ENCODE measurements at places on chromosomes 3 and 15.

GRCh38 chr3:39707314-39707909 lies 102.0 kb upstream of the MYRIP start:
- DNase-seq: no peak

- no peak for DNase-seq
Observed at GRCh38 chr15:74783072-74783807, 1.4 kb downstream of the CSK start.

DNA sequence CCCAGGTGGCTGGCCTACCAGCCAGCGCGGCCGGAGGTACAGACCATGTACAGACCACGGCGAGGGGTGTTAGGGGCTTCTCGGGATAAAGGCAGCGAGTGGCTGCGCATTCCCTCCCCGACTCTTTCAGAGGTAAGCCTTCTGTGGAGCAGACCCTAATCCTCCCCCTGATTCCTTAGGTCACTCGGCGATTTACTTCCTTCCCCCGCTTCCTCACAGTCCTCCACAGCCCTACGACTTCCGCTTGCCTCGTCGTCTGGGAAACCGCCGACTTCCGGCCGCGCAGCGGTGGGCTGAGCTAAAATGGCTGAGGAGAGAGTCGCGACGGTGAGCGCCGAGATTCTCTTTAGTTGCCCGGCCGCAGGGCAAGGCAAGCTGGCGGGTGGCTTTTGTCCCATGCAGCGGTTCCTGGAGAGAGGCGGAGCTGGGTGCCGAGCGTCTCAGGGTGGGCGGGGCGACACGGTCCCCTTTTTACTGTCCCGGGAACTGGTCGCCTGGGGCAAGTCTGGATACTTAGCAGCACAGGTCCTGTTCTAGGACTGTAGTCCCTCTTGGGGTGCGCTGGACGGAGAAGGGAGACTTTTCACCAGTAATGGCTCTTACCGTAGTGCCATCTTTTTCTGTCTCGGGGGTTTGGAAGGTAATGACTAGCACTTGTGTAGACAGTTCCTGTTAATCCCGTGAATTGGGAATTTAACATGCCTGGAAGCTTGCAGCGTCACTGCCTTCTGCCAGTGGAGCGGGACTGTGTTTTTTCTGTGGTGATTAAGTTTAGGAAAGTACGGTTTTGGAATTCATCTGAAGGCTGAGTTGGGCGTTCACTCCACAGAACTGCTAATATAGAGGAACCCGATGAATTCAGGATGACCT lies at the start of the genes BBS4 and HIGD2B:
BBS4 (plus strand) TSS at position 283 of the 870 bp plus-strand sequence; CDS start at position 304, 21 bp downstream.
HIGD2B (minus strand) TSS at position 258 of the 870 bp plus-strand sequence. CDS start 9,808 bp downstream, outside the sequence.
- DNase-seq: no peak

DNA sequence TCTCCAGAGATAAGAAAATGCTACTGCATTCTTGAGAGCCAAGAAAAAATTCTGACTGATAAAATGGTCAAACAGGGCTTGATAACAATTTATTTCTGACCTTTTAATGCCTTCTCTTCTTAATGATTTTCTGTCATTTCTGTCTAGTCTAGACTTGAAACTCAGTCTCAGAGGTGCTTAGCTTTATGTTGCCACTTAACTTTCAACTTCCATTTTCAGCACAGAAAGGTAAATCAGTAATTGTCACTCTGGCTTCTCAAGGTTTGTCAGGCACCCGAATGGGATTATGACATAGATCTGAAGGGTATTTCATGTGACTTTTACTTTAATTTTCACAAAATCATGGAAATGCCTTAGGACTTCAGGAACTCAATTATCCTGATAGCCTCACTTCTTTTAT lies 155.4 kb upstream of the GBE1 start:
- DNase-seq: no peak

- DNase-seq: no peak
Observed at GRCh38 chr15:46091860-46092450, 457.1 kb downstream of the SQOR start.

DNA sequence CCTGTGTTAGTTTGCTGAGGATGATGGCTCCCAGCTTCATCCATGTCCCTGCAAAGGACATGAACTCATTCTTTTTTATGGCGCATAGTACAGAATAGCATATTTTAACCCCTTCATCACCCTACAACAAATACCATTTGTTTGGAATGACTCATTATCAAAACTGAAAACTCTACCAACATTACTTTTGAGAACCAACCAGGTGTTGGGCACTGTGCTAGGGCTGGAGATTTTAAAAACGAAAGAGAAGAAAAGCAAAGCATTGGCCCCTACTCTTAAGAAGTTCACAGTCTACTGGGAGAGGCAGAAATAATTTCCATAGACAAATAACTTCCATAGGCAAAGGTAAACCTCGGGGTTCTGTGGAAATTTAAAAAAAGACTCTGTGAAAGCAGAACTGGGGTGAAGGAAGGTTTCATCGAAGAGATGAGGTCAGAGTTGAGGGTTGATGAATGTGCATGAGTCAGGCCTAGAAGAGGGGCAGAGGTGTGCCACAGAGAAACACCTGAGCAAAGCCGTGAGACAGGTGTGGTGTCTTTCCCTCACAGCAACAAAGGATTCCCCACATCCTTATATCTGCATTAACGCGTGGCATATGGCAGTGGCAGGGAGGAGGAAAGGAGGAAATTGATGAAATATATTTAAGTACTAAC lies 51.0 kb downstream of the MCF2L2 start:
- DNase-seq: no peak

DNA sequence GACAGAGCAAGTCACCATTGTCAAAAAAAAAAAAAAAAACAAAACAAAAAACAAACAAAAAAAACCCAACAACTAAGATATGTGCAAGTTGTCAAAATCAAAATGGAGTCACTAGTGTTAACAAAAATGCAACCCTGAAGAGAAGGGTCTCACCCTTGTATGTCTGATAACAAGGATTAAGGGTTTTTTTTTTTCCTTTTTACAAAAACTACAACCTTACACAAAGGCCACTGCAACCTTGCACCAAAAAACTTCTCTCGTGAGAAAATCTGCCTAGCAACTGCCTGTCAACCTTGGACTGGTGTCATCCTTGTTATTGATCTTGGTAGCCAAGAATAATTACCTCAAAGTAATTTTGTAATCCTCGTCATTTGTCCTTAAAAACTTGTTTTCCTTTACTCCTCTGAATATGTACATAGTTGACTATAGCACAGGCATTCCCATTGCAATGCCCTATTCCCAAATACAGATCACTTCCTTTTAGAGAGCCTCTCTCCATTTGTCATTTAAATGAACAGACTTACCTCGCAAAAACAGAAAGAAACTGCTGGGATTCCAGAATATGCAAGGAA lies 24.0 kb downstream of the TFRC start:
- DNase-seq: no peak

DNA sequence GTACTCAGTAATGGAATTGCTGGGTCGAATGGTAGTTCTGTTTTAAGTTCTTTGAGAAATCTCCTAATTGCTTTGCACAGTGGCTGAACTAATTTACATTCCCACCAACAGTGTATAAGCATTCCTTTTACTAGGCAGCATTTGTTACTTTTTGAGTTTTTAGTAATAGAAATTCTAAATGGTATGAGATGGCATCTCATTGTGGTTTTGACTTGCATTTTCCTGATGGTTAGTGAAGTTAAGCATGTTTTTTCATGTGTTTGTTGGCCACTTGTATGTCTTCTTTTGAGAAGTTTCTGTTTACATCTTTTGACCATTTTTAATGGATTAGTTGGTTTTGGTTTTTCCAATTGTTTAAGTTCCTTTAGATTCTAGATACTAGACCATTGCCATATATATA lies 28.4 kb downstream of the TP63 start:
- DNase-seq: no peak

- no peak for DNase-seq
Observed at GRCh38 chr3:31884251-31884650, 96.8 kb downstream of the OSBPL10 start.

DNA sequence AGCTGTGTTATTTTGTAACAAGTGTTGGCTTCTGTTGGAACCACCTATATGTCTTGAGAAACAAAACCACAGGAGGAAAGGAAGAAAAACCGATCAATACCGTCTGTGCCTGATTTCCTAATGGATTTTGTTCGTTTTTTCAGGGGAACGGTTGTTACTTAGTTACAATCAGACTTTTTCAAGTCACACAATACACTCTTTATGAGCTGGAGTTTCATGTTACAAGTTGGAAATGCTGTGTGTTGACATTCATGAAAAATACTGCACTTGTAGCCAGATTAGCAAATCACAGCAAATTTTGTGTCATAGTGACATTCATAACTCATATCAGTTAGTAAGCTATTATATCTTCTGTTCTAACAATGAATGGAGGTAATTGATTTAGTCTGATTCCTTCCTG lies 78.9 kb downstream of the SLTM start:
- DNase-seq: no peak

GRCh38 chr15:40853241-40853890 lies 9.5 kb downstream of the SPINT1 start:
- no peak for DNase-seq

GRCh38 chr3:72964633-72965032 lies 32.0 kb upstream of the PPP4R2 start:
- no peak for DNase-seq

DNA sequence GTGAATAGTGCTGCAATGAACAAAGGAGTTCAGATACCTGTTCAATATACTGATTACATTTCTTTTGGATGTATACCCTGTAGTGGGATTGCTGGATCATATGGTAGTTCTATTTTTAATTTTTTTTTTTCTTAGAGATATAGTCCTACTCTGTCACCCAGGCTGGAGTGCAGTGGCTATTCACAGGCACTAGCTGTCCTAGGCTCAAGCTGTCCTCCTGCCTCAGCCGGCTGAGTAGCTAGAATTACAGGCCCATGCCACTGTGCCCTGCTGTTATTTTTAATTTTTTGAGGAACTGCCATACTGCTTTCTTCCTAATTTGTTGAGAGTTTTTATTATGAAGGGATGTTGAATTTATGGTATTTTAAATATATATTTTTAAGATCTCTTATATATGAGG lies 23.0 kb upstream of the CACNA2D3 start:
- DNase-seq: no peak

DNA sequence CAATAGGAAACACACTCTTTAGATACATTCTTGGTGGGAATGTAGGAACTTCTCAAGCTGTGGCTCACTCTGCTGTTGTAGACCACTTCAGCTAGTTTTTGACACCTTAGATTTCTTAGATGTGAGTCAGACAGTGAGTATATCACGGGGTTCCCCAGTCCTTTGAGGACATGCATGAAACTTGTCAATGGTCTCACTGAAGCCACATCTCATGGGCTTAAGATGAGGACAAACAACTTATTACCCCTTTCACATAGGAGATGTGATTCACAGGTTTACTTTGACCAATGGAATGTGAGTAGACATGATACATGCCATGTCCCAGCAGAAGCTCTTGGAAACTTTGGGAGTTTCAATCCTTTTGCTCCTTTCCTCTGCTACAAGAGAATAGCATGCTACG lies 325.5 kb downstream of the CHST2 start:
- no peak for DNase-seq

DNA sequence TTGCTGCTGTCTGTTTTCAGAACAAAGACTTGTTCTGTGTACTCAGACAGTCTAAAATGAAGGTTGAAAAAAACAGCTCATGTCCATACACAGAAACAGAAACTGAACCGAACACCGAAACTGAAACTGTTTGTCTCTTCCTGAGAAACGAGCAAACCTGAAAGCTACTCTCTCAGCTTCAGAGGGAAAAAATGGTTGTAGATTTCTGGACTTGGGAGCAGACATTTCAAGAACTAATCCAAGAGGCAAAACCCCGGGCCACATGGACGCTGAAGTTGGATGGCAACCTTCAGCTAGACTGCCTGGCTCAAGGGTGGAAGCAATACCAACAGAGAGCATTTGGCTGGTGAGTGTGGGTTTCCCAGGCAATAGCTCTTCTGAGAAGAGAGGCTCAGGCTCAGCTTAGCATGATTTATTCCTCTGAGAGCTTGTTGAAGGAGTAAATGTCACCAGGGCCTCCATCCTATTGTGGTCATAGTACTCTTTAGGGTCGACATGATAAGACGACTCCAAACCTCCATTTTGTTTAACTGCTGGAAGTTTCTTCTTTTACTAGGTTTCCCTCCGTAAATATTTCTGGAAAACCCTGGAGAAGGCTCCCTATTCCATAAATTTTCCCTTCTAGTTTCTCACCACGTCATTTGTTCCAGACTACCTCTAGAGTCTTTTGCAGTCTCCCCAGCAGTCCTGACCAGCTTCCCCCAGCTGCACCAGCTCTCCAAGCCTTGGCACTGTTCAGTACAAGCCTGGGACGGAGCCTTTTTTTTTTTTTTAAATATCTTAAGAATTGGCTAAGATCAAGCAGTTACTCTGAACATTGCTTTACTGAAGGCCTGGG lies at the start of gene RTP4:
RTP4 (plus strand) TSS at position 135 of the 838 bp plus-strand sequence; CDS start at position 192, 57 bp downstream.
- DNase-seq: no peak

DNA sequence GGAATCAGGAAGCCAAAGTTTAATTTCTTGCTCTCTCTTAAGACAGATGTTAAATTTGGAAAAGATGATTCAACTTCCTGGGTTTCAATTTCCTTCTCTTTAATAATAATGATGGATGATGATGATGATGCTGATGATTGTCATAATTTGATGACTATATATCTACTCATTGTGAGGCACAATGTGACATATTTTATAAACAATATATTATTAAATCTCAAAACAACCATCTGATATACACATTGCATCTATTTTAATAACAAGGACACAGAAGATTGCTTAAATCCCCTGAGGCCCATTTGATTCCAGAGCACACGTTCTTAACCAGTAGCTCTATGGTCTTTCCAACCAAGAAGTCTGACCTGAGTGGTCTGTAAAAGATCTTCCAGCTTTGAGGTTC lies 124.0 kb downstream of the CNTN6 start:
- DNase-seq: no peak

DNA sequence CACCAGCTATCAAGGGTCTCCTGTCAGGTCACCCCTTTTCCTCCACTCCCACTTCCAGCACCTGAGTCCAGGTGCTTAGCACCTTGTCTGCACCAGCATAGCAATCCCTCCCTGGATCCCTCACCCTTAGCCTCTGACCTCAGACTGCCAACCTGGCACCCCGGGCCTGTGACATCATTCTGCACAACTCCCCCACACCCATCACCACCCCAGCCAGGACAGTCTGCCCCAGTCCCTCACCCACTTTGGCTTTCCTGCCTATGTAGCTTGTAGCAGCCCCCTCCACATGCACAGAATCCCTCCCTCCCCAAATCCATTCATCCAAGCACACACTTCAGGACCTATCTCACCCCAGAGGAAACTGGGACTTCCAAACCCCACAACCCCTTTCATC lies 819 bp upstream of the PLXNB1 start:
- DNase-seq: no peak

All from SW 1271 (cell line).